ENCODE measurements at places on chromosomes 5 and 9.

DNA sequence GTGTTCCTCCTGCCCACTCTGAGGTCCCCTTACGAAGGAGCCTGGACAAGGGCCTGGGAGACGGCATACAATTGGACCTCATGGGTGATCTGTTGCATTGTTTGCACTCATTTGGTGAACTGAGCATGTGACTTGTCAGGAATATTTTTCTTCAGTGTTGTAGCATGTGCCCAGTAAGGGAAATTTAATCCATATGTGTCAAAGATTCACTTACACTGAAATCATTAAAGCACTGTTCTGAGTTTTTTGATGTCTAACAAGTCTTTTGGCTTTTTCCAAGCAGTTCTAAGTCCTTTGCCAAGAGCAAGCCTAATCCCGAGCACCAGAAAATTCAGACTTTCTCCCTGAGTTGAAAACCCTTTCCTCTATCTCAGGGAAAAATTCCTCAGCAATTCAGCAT lies 61.6 kb upstream of the RPS23 start:
- no peak for DNase-seq

GRCh38 chr5:66494437-66494836 lies 101.8 kb upstream of the MAST4 start:
- DNase-seq: peak; percentile 22

DNA sequence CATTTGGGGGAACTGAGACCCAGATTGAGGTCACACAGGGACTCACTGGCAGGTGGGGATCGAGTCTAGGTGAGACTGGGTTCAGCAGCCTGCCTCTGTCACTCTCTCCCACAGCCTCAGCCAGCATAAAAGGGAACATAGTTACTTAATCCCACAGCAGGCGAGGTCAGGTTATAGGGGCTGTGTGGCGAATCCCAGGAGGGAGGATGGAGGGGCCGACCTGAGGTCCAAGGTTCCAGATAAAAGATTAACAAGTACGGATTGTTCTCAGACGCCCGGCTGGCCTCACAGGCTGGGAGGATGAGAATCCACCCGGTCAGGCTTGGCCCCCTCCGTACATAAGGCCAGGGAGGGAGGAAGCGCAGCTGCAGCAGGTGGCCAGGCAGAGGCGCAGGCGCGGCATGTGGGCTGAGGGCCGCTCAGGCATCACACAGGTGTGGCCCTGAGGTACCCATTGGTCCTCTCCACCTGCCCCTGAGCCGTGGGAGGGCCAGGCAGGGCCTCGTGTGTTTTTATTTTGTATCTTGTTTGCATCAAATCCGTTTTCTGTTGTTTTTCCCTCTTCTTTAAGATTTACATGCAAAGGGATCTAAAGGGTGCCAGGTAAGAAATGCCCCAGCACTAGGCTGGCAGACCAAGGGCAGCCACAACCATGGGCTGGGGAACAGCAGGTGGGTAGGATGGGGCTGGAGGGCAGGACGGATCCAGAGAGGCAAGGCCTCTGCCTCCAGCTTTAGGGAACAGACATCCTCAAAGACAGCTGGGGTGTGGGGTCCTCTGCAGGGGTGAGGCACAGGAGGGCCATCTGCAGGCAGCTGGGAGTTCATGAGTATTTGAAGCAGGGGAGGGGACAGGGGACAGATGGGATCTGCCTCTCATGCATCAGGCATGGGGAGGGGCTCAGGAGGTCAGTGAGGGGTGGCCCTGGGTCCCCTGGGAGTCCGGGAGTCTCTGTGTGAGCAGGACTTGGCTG lies 3.6 kb downstream of the SUSD3 start:
- DNase-seq: peak; percentile 83

- no peak for DNase-seq
These were observed 163.7 kb upstream of the GNA14 start for GRCh38 chr9:77811832-77812231.

DNA sequence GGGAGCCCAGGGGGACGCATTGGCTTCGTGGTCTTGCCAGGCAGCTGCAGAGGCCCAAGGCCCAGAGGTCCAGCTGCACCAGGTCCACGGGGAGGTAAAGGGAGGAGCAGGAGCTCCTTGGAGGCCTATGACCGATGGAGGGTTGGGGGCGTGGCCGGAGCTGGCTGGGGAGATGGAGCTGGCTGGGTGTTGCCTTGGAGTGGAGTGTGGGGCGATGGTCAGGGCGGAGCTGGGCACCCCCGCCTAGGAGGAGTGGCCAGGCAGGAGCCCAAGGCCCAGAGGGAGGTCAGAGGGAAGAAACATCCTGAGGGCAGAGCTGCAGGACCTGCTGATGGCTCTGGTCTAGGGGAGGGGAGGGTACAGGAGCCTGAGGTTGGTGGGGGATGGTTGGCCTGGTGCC lies 44.6 kb downstream of the KCNT1 start:
- DNase-seq: no peak

- DNase-seq: no peak
These were observed 4.3 kb upstream of the SPATA6L start for GRCh38 chr9:4670591-4670990.

DNA sequence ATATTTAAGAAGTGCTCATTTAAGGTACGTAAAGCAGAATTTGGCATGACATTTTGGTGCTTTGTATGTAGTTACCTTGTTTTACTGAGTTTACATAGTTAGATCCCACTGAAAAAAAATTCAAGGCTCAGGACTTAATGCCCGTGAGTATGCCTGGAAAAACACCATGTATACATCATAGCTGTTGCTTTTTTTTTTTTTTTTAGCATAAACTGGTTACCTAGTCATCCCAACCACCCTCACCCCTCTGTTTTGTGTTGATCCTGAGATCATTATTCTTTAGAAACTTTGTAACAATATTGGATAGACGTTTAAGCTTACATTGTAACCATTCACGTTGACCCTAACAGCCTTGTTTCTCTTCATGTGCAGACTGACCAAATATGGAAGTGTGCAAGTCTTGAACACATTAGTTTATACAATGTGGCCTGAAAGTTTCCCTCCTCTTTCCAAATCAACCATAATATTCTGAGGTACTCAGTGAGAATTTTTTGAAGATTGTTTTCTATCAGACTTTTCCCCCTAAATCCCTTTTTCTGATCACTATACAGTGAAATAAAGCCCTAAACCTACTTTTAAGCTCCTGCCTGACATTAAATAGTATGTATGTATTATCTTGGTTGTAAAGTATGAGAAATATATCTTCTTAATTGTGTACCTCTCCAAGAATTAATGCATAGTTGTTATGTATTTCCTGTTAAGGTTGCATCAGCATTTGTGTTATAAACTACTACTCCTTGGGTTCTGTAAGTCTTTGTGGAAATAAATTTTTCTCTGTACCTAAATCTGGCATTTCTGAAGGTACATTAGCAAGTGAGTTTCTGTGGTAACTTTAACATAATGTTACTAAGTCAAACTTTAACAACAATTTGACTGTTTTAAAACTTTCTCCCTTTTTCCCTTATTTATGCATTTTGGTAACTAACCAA lies 4.4 kb downstream of the RABGAP1 start:
- no peak for DNase-seq

DNA sequence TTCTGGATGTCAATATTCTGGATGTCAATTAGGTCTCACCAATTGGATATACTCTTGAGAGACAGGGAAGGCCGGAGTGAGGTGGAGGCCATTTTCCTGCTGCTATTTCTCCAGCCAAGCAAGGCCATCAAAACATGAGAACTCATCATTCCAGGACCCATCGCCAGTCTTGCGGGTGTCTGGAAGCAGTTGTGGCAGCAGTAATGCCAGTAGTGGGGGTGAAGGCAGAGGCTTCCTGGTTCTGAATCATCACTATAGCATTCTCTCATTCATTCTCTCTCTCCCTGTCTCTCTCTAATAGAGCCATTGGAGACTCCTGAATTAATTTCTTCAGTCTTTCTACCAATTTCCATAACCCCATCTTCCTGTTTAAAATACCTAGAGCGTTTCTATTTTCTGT lies 71.8 kb downstream of the EGFLAM start:
- no peak for DNase-seq

GRCh38 chr9:94812343-94812742 lies 85.8 kb downstream of the AOPEP start:
- DNase-seq: no peak

- no peak for DNase-seq
These were observed 17.7 kb downstream of the ROPN1L start for GRCh38 chr5:10459080-10460055.

- no peak for DNase-seq
These were observed 14.6 kb upstream of the SETX start for GRCh38 chr9:132369421-132369820.

DNA sequence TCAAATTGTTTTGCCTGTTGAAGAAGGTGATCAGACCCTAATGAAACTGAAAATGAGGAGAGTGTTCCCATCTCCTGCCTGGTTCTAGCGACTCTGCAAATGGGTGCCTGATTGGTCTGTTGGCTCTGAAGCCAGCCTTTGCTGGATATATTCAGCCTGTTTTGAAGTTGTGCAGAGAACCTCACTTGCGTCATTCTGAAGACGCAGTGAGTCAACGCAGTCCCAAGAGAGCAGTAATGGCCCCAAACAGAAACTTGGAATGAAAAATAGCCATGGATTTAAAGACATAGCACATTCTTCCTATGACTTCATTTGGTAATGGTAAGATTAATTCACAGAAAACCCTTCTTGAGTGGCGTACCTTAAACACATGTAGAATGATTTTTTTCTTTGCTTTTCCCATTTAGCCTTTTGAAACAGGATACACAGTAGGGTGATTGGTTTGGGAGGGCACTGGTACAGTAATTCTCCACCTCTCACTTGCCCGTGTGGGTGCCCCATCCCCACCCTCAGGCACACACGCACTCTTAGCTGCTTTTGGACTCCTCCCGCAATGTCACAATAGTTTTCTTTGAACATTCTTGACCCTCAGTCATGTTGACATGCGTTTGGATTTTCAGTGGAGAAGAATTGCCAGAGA lies 54.1 kb upstream of the ABL1 start:
- DNase-seq: no peak
